ENCODE measurements at places on chromosomes 2 and 18. TPM values are rescaled to one million over a fixed set of nuclear protein-coding genes. Genes with fewer than 3 reads are reported as not detected.

GRCh38 chr2:55357927-55358326 lies 61.7 kb downstream of the CCDC88A start:
- DNase-seq = no peak
- no peaks in the 10 kb centered on the region for H3K27me3 ChIP-seq
- no peaks in the 10 kb centered on the region for H3K36me3 ChIP-seq
- H3K27ac ChIP-seq = no peak overlapping the region

GRCh38 chr2:99675130-99675661 lies 185.4 kb upstream of the REV1 start:
- no peak for DNase-seq
- H3K27me3 ChIP-seq = no peaks in the 10 kb centered on the region
- no peaks in the 10 kb centered on the region for H3K36me3 ChIP-seq
- H3K4me3 ChIP-seq = no peak overlapping the region

DNA sequence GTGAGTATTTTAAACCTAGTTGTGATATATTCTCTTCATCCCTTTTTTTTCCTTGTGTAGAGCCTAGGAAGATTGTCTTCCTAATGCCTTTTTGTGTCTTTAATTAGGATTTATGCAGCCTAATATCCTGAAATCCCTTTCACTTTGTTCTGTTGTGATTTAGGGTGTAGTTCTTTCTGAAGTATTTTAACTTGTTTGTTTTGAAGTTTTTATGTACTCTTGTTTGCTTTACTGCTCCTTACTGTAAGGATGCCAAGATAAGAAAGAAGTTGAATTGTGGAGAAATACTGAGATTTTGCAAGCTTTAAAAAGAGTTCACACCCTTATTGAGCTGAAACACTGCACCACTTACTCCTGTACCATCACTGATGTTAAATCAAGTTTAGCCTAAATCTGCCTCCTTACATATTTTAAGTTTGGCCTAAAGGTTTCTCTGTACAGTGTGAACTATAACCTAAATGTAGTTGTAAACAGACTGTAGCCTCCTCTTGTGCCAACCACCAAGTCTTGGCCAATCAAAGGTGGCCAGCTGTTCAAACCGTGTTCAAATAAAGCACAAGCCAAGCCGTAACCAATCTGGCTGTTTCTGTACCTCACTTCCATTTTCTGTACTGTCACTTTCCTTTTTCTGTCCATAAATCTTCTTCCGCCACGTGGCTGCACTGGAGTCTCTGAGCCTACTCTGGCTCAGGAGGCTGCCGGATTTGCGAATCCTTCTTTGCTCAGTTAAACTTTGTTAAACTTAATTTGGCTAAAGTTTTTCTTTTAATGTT lies 17.7 kb upstream of the ACOXL start:
- H3K27me3 ChIP-seq = no peaks in the 10 kb centered on the region
- H3K36me3 ChIP-seq = no peaks in the 10 kb centered on the region
- no peak overlapping the region for H3K4me3 ChIP-seq
- no peak for DNase-seq
- no peak overlapping the region for H3K27ac ChIP-seq

- H3K27ac ChIP-seq = no peak overlapping the region
- H3K27me3 ChIP-seq = no peaks in the 10 kb centered on the region
- H3K36me3 ChIP-seq = no peaks in the 10 kb centered on the region
- H3K4me3 ChIP-seq = no peak overlapping the region
- DNase-seq = no peak
Observed at GRCh38 chr2:8138923-8139667, 542.8 kb upstream of the ID2 start.

DNA sequence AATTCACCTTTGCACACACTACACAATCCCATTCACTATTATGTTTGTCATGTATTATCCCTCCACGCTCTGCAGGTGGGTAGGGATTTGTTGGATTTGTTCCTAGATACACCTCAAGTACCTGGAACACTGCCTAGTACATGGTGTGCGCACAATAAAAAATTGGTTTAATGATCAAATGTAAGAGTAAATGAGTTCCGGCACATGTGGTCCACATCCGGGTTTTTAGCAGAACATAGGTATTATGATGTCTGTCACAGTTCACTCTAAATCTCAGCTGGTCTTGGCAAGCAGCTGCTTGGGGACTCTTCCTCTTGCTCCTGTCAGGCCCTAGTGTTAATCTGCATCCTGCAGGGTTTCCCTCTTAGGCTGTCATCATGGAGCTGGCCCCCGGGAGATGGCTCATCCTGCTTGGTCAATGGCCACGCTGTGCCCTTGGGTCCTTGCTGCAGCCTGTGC lies 21.8 kb upstream of the IL1R1 start:
- no peak overlapping the region for H3K4me3 ChIP-seq
- H3K36me3 ChIP-seq = no peaks in the 10 kb centered on the region
- DNase-seq = no peak
- no peaks in the 10 kb centered on the region for H3K4me1 ChIP-seq
- no peaks in the 10 kb centered on the region for H3K27me3 ChIP-seq
- H3K27ac ChIP-seq = no peak overlapping the region

GRCh38 chr2:136917411-136917881 lies 152.1 kb downstream of the THSD7B start:
- no peaks in the 10 kb centered on the region for H3K4me1 ChIP-seq
- H3K4me3 ChIP-seq = no peak overlapping the region
- H3K27me3 ChIP-seq = no peaks in the 10 kb centered on the region
- DNase-seq = no peak

Gene EXOC6B
- polyA plus RNA-seq = 1.5 TPM

Gene CFAP53
- polyA plus RNA-seq = 0.27 TPM

Gene RAD51AP2
- not detected for polyA plus RNA-seq

Gene PIEZO2
- polyA plus RNA-seq = 13.8 TPM

DNA sequence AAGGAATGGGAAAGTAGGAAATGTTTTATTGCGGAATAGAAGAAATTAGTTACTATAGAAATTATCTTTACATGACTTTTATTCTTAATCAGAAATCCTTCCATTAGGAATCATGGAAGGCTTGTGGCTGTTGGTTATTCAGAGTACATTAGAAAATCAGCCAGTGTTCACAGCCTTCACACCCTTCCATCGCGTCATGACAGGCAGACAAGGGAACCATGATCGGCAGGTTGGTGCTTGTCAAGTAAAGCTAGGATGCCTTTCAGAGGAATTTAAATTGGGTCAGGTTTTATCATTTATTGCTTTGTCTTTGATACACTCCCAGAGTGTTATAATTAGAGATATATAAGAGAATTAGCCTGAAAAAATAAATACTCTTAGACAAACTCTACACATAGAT lies 400.6 kb downstream of the THSD7B start:
- no peaks in the 10 kb centered on the region for H3K27me3 ChIP-seq
- DNase-seq = no peak
- no peak overlapping the region for H3K4me3 ChIP-seq
- H3K36me3 ChIP-seq = no peaks in the 10 kb centered on the region
- no peaks in the 10 kb centered on the region for H3K4me1 ChIP-seq
- H3K27ac ChIP-seq = no peak overlapping the region

Gene C2orf42
- polyA plus RNA-seq = 13.0 TPM

DNA sequence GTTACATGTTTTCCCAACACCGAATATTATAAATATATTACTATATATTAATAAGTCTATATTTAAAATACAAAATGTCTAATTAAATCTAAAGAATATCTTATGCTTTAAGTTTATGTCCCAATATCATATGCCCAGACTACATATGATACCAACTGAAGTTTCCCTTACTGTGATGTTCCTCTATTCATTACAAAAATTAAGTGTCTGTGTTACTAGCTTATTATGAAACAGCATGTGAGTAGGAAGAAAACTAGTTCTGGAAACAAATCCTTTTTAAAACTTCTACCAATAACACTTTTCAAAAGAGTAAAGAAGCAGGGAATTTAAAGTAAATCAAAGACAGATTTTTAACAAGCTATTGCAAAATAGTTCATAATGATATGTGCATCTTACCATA lies 17.8 kb downstream of the HNRNPLL start:
- DNase-seq = no peak
- H3K36me3 ChIP-seq = no peaks in the 10 kb centered on the region
- no peak overlapping the region for H3K4me3 ChIP-seq
- H3K27ac ChIP-seq = no peak overlapping the region

- no peak for DNase-seq
- H3K27me3 ChIP-seq = 0 out of 2 replicates have a peak, but pooled peaks cover 2% of the 10 kb centered on the region
- no peaks in the 10 kb centered on the region for H3K4me1 ChIP-seq
- H3K27ac ChIP-seq = no peak overlapping the region
Observed at GRCh38 chr2:128633501-128633900, 314.8 kb upstream of the HS6ST1 start.

DNA sequence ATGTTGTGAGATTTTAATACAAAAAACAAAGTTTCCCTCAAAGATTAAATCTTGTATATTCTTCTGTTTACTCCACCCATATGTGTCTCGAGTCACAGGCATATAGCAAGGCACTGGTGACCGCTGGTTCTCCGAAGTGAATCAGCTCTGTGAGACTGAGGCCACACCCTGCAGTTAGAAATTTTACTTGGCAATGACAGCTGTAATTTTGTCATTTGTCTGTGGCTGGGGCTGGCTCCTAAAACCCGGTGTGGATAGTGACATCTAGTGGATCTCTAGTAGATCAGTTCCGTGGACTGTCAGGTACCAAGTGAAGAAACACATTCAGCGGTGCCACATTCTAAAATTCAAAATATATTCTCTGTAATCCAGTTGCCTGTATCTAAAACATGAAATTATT lies 278.0 kb downstream of the NEDD4L start:
- no peak overlapping the region for H3K27ac ChIP-seq
- no peaks in the 10 kb centered on the region for H3K27me3 ChIP-seq
- no peak for DNase-seq
- no peaks in the 10 kb centered on the region for H3K36me3 ChIP-seq

DNA sequence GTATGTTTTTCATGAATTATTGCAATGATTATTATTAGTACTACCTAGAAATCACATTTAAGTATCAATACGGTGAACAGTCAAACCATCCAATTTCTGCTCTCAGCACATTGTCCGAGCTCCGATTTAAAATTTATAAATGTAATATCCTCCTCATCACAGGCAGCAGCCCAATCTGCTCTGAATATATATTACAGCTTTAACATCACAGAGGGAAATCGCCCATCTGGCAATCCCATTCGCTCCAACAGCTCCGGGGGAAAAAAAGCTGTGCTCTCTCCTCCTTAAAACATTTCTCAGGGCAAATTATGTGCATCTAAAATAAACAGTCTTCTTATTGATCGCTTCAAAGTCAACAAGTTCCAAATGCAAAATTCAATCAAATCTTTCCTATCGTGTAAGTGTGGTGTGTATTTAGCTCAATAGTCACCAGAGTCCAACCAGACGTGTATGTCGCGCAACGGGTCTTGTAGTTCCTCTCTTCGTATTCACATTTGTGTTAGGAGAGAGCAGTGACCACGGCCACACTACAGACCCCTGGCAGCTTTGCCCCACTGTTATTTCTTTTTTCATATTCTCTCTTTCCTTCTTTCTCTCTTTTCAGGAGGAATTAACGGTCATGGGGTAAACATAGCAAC lies 2.4 kb downstream of the FIGN start:
- no peak overlapping the region for H3K27ac ChIP-seq
- H3K27me3 ChIP-seq = peaks cover 5% of the 10 kb centered on the region
- H3K36me3 ChIP-seq = no peaks in the 10 kb centered on the region
- H3K4me1 ChIP-seq = no peaks in the 10 kb centered on the region

Gene STARD6
- polyA plus RNA-seq = 0.53 TPM

DNA sequence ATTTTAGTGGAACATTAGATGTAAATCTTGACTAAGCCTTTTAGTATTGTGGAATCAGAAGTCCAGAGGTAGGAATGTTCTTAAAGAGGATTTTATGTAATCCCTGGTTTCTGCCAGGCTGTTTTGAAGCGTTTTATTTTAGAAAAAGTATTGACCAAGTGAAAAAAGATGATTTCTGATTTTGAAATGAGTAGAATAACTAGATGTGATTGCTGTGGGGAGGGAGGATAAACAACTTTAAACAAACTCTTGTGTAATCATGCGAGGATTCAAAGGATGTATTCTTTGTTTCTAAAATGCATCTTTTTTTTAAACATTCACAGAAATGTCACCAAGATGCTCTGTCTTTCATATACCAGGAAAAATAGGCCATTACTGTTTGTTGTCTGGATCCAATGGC lies 53.9 kb downstream of the PHLPP1 start:
- H3K4me3 ChIP-seq = no peak overlapping the region
- no peak overlapping the region for H3K27ac ChIP-seq
- peaks cover 4% of the 10 kb centered on the region for H3K4me1 ChIP-seq
- H3K27me3 ChIP-seq = no peaks in the 10 kb centered on the region

Gene C2orf78
- 0.53 TPM for polyA plus RNA-seq

Gene TM4SF20
- polyA plus RNA-seq = 0.07 TPM

DNA sequence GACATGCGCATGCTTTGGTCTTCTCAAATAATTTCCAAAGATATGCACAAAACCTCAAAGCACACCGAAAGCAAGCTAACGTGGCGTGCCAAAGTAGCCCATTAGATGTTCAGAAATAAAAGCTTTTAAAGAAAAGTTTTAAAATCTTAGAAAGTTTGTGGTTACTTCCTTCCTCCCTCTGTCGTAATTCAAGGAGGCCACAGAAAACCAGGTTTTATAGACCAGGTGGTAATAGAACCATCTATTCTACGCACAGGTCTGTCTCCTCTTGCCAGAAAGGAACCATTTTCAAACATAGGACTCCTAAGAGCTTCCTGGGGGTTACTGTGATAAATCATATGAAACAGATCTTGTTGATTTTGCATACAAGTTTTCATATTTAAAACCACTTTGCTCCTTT lies 487.2 kb downstream of the ARHGAP15 start:
- H3K4me3 ChIP-seq = no peak overlapping the region
- no peak overlapping the region for H3K27ac ChIP-seq
- no peak for DNase-seq
- H3K27me3 ChIP-seq = no peaks in the 10 kb centered on the region

Gene NOSTRIN
- 0.39 TPM for polyA plus RNA-seq

DNA sequence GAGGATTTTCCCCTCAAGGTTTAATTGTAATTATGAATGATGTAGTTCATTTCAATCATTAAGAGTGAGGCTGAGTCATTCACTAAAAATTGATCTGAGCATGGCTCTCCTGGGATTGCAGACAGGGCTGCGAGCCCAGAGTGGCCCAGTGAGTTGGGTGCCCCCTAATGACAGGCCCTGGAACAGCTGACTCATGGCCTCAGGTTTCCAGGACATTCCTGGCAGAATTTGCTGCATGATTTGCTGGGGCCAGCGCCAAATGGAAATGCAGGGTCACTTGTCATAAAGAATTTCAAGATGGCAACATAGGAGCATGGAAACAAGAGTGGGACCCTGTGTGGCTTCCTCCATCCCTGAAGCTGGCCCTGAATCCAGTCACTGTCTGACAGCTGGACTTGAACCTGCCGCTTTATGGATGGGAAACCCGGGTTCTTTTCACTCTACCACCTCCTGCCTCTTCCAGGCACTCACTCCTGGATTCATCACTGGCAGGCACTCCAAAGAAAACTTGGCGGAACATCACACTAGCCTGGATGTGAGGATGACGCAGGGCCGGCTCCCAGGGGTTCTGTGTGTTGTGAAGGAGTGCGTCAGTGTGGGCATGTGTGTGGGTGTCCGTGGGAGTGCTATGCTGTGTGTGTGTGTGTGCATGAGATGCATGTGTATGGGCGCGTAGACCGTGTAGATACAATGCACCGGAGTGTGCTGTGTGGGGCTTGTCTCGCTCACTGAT lies 15.2 kb downstream of the OTOF start:
- no peaks in the 10 kb centered on the region for H3K4me1 ChIP-seq
- no peak for DNase-seq
- H3K27me3 ChIP-seq = no peaks in the 10 kb centered on the region
- H3K36me3 ChIP-seq = no peaks in the 10 kb centered on the region
- H3K4me3 ChIP-seq = no peak overlapping the region

- H3K27me3 ChIP-seq = no peaks in the 10 kb centered on the region
- H3K36me3 ChIP-seq = no peaks in the 10 kb centered on the region
- DNase-seq = no peak
Observed at GRCh38 chr2:168183308-168183997, 63.9 kb downstream of the STK39 start.

- H3K27me3 ChIP-seq = no peaks in the 10 kb centered on the region
- H3K4me3 ChIP-seq = no peak overlapping the region
- H3K4me1 ChIP-seq = no peaks in the 10 kb centered on the region
- no peak overlapping the region for H3K27ac ChIP-seq
- no peak for DNase-seq
Observed at GRCh38 chr2:214542866-214543265, 132.0 kb downstream of the VWC2L start.

Measured in GM12878 (cell line).